Left renal pelvis (tissue), 4 donors: ENCODE measurements at places on chromosomes 4 and X. TPM values are rescaled to one million over a fixed set of nuclear protein-coding genes. Genes with fewer than 3 reads are reported as not detected.

Gene TRIM61
- 3.3 TPM for polyA plus RNA-seq

Gene POU4F2
- polyA plus RNA-seq: not detected

Gene RWDD4
- 37.4 TPM for polyA plus RNA-seq

- DNase-seq: no peak
Observed at GRCh38 chr4:153113061-153113837, 91.0 kb upstream of the TRIM2 start.

GRCh38 chr4:42302348-42302747 lies 94.9 kb upstream of the SHISA3 start:
- no peak for DNase-seq

GRCh38 chr4:20916106-20916505 lies 215.8 kb downstream of the PACRGL start:
- no peak for DNase-seq

GRCh38 chrX:78800114-78800513 lies 52.6 kb downstream of the LPAR4 start:
- DNase-seq: no peak

DNA sequence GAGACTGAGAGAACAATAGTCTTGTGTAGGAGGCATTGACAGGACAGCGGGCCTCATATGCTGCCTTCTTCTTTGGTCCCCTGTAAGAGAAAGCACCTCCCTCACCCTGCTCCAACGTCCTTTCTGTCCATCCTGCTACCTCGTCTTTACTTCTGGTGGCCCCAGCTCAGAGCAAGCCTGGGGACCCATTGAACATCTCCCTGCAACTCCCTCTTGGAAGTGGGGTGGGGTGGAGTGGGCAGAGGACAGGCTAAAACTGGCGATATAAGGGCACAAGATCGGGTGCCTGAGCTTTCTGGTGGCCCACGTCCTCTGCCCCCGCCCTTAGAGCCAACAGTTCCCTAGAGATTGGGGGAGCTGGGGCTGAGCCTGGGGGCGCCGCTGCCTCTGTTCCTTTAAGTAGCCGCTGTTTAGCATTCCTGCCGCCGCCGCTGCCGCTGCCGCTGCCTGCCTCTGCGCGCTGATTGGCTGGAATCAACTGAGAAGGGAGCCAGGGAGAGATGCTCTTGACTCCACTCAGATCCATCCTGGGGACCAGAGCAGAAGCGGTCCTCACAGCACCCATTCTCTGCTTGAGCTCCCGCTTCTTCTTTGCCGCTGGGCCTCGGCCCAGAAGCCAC lies at the start of gene DLG3:
Gene DLG3, plus strand, starts transcription at position 510 of the 620 bp plus-strand sequence. CDS start 367 bp downstream, outside the sequence.
- DNase-seq: no peak

- no peak for DNase-seq
Observed at GRCh38 chr4:181569553-181569952, 673.6 kb upstream of the TENM3 start.

DNA sequence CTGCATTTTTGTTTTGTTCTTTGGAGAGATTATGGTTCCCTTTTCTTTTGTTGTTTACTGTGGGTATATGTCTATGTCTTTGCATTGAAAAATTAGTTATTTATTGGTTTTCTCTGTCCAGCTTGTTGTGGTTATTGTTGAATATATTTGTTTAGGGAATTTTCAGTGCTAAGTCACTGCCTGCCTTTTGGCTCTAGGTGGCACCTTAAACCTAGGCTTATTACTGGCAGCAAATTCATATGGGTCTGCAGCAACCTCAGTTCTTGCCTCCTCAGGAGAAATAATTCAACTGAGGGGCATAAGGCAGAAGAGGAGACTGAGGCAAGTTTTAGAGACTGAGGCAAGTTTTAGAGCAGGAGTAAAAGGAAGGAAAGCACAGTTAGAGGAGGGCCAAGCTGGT lies 1157.3 kb upstream of the AGA start:
- no peak for DNase-seq

DNA sequence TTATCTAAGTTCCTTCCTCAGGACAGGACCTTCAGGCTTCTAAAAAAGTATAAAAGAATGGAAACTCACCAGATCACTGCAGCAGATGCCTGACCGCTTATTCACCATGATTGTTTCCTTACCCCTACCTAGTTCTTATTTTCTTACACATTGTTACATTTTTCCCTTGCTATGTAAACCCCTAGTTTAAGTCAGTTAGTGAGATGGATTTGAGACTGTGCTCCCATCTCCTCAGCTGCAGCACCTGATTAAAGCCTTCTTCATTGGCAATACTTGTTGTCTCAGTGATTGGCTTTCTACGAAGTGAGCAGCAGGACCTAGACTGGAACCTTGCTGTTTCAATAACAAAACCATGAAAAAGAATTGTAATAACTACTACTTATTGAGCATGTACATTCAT lies 4.7 kb downstream of the SPARCL1 start:
- DNase-seq: no peak
